PC-3 (cell line): ENCODE measurements at places on chromosomes 1 and 21. TPM values are rescaled to one million over a fixed set of nuclear protein-coding genes. Genes with fewer than 3 reads are reported as not detected.

The MAP1LC3C gene
- total RNA-seq, result not detected in 2 replicates

The SDC3 gene
- total RNA-seq, result 10.0 and 20.3 TPM in 2 replicates

The HRNR gene
- not detected in 2 replicates for total RNA-seq

The NBPF6 gene
- 0.07 TPM in 1 of 2 replicates, not detected in the other for total RNA-seq

The GPX7 gene
- not detected in 2 replicates for total RNA-seq

DNA sequence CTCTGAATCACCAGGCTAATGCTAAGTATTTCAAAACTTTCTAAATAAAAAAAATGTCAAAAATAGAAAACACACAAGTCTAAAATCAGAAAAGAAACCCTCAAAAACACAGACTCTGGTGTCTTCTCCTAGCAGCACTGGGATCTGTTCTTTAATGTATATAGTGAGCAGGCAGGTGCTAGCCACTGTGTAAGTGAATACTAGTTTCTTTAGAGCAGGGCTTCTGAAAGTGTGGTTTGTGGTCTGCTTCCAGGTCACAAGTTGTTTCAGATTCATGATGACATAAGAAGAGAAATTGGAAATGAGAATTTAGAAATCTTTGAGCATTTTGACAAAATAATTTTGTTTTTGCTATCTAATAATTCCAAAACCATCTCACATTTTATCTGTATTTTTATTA lies 763.1 kb downstream of the USP25 start:
- no peak overlapping the region for H3K27ac ChIP-seq
- no peaks in the 10 kb centered on the region for H3K4me1 ChIP-seq
- DNase-seq, result no peak
- H3K4me3 ChIP-seq, result no peak overlapping the region

GRCh38 chr1:101284622-101285218 lies 47.9 kb downstream of the S1PR1 start:
- DNase-seq, result no peak
- H3K4me1 ChIP-seq, result peaks cover 14% of the 10 kb centered on the region
- no peaks in the 10 kb centered on the region for H3K27me3 ChIP-seq
- no peak overlapping the region for H3K27ac ChIP-seq

DNA sequence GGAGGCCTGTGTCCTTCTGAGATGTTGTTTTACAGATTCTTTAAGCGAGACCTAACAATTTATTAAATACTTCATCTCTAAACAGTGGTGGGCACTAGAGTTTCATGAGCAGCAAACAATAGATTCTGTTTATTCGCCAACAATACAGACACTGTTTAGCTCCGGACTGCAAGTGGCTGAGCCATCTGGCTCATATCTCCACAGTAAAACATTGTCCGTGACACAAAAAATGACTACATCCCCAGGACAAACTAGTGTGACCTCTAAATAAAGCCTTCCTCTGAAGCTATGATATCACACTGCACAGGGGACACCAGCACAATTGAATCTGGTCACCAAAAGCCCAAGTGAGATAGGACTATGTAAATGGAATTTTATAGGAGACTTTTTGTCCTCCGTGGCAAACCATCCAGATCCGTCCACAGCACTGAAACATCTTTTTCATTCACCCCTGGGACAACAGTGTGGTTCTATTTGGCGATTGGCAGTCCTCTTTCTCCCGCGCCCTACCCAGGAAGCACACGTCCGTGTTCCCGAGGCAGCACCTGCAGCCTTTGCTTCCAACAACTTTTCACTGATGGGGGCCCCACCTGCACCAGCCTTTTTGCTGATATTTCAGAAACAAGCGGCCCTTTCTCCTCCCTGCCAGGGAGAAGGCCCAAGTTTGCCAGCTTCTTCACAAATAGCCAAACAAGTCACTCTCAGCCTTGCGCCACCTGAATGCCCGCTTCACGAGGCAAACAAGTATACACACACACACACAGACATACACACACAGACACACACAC lies 47.4 kb downstream of the OLIG1 start:
- no peaks in the 10 kb centered on the region for H3K4me1 ChIP-seq
- no peak overlapping the region for H3K27ac ChIP-seq
- no peak overlapping the region for H3K4me3 ChIP-seq
- DNase-seq, result no peak
- H3K27me3 ChIP-seq, result peaks cover 96% of the 10 kb centered on the region
- no peaks in the 10 kb centered on the region for H3K36me3 ChIP-seq

- H3K4me1 ChIP-seq, result peaks cover 4% of the 10 kb centered on the region; the same call in 1 of the 2 replicates
- no peak overlapping the region for H3K4me3 ChIP-seq
- DNase-seq, result no peak
- H3K36me3 ChIP-seq, result no peaks in the 10 kb centered on the region
Observed at GRCh38 chr1:169494343-169494742, 8.6 kb upstream of the SLC19A2 start.

DNA sequence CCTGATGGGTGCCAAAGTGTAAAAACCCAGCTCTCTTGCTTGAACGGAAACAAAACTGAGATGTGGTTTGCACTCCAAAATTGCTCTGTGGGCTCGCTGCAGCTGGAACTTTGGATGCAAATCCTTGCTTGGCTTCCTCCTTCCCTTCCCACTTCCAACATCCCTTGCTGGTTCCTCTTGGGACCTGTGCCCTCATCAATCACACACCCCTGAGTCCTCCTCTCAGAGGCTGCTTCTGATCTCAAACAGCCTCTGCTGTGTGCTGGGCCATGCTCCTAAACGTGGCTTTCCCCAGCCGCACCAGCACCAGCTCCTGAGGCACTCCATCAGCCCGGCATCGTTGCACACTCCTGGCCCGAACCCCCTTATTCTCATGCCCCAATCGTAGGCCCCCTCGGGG lies 124.3 kb upstream of the RAB4A start:
- no peak for DNase-seq
- peaks cover 83% of the 10 kb centered on the region for H3K27me3 ChIP-seq
- H3K4me1 ChIP-seq, result no peaks in the 10 kb centered on the region
- no peaks in the 10 kb centered on the region for H3K36me3 ChIP-seq
- H3K27ac ChIP-seq, result no peak overlapping the region
- no peak overlapping the region for H3K4me3 ChIP-seq

- peak; percentile 86 for DNase-seq
- no peak overlapping the region for H3K27ac ChIP-seq
- H3K27me3 ChIP-seq, result no peaks in the 10 kb centered on the region
- H3K4me3 ChIP-seq, result no peak overlapping the region
Observed at GRCh38 chr1:16082283-16083038, 9.0 kb upstream of the FAM131C start.

GRCh38 chr21:44931501-44932407 lies 8.1 kb upstream of the SLX9 start:
- H3K27ac ChIP-seq, result peak overlapping the region; percentile 74
- DNase-seq, result peak; percentile 49
- H3K36me3 ChIP-seq, result peaks cover 4% of the 10 kb centered on the region; the same call in 1 of the 2 replicates
- peak overlapping the region; percentile 77 for H3K4me3 ChIP-seq

DNA sequence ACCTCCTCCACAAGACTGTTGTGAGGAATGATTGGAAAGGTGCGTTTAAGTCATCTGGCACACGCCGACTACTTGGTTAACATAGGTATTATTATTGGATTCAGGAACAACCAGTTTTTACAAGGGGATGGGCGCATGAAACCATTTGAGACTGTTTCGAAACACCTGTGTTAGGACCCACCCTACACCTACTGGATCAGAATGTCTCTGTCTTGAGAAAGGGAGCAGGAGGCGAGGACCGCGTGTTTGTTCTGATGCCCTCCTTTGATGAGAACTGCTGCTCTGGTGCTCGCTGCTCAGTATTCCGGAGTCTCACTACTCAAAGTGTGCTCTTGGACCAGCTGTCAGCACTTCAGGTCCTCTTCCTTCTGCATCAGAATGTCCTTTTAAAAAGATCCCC lies 7.3 kb downstream of the H6PD start:
- H3K36me3 ChIP-seq, result no peaks in the 10 kb centered on the region
- H3K4me3 ChIP-seq, result no peak overlapping the region
- H3K27ac ChIP-seq, result no peak overlapping the region

- H3K4me1 ChIP-seq, result peaks cover 10% of the 10 kb centered on the region
- no peak for DNase-seq
- no peaks in the 10 kb centered on the region for H3K27me3 ChIP-seq
Observed at GRCh38 chr1:31515056-31515775, 61.1 kb upstream of the TINAGL1 start.

DNA sequence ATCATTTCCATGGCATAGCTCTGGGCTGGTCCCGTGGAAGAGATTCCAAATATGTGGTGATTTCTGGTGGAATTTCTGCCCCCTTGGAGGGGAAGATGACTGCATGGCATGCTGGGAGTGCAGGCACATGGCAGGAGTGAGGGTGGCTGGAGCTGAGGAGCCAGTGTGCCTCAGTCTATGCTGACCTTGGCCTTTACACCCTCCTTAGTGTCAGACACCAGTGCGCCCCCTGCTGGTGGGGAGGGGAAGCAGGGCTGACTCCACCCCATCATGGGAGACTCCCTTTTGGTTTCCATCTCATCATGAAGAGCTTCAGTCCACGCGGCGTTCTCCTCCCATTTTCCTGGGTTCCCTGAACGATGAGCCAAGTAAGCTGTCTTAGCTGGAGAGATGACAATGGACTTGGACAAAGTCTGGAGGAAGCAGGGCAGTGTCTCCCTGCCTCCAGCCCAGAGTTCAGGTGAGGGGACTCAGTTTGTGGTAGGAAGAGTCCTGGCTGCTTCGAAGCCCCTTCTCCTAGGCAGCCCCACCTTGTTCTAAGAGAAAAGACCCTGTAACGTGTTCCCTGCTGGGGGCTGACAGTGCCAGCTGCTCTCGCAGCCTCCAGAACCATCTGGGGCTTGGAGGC lies 10.3 kb downstream of the ALX3 start:
- H3K36me3 ChIP-seq, result peaks cover 29% of the 10 kb centered on the region
- H3K27me3 ChIP-seq, result no peaks in the 10 kb centered on the region
- peak; percentile 58 for DNase-seq
- no peak overlapping the region for H3K27ac ChIP-seq

- H3K27ac ChIP-seq, result no peak overlapping the region
- no peak for DNase-seq
- no peaks in the 10 kb centered on the region for H3K36me3 ChIP-seq
Observed at GRCh38 chr1:39145331-39145965, 59.0 kb upstream of the MACF1 start.

- H3K4me1 ChIP-seq, result peaks cover 17% of the 10 kb centered on the region
- no peaks in the 10 kb centered on the region for H3K27me3 ChIP-seq
- peak; percentile 78 for DNase-seq
- 0 out of 2 replicates have a peak overlapping the region, but pooled peaks have one; percentile 8 for H3K27ac ChIP-seq
- H3K4me3 ChIP-seq, result peak overlapping the region; percentile 9; the same call in 1 of the 2 replicates
- no peaks in the 10 kb centered on the region for H3K36me3 ChIP-seq
Observed at GRCh38 chr21:31554511-31555022, 104.9 kb upstream of the SOD1 start.
